Cerebellar nuclear complex (tissue), 1 donor: ENCODE measurements at places on chromosomes 16 and 17.

- no peak for DNase-seq
These were observed 31.5 kb downstream of the USP43 start for GRCh38 chr17:9676820-9677310.

DNA sequence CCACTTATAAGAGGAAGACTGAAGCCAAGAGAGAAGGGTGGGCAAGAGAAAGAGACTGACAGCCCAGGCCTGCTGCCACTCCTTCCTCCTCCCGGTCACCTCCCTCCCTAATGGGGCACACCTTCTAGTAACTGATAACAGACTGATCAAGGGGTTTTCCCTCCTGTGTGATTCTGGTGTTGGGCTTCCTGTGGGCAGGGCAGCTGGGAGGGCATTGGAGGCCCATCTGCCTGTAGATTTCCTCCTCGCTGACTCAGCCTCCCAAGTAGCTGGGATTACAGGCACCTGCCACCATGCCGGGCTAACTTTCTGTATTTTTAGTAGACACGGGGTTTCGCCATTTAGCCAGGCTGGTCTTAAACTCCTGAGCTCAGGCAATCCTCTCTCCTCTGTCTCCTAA, 16.2 kb downstream of the CA4 start:
- DNase-seq, result no peak

DNA sequence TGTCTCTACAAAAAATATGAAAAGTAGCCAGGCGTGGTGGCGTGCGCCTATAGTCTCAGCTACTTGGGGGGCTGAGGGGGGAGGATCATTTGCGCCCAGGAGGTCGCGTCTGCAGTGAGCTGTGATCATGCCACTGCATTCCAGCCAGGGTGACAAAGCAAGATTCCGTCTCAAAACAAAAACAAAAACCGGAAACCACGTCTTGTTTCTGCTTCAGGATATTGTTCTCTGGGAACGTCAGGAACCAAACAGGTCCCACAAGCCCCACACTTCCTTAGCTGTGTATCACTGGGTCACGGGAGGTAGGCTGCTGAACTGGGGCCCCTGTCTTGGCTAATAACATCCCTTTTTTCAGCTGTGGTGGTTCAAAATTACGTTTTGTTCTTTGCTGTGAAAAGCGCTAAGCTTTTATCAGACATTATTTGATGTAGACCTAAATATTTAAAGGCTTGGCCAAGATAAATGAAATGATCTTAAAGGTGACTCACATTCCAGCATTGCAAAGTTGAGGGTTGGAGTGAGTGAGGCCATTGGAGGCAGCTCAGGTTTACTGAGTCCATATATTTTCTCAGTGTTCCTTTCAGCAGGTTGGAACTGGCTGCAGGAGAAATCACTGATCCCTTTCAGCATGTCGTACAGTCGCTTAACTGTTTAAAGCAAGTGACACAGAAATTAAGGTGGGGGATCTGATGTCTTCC, 16.4 kb upstream of the SEC14L1 start:
- no peak for DNase-seq

DNA sequence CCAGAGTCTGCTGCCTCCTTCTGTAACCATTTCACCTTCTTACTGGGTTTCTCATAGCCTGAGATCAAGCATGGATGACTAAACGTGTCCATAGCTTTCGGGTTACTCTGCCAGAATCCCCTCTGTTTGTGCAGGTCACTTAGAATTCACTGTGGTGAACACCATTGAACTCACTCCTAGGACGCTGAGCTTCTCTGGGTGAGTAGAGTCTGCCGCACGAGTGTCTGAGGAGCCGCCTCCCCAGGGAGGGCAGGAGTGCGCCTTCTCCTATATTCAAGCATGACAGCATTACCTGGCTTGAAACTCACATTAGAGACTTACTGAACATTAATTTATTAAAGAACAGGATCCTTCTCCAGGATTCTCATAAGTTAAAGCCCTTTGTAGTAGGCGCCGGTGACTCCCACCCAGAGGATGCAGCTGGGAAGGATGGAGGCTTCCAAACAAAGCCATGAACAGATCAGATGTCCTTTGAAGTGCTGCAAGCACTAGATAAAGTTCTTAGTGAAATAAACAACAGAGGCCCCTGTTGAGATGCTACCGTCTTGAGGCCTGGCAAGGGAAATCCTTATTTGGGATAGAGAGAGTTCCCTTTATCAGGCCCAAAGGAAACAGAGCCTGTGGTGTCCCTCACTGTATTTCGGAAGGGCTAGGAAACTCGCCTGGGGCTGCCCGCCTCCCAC, 144.6 kb upstream of the PLCG2 start:
- no peak for DNase-seq

DNA sequence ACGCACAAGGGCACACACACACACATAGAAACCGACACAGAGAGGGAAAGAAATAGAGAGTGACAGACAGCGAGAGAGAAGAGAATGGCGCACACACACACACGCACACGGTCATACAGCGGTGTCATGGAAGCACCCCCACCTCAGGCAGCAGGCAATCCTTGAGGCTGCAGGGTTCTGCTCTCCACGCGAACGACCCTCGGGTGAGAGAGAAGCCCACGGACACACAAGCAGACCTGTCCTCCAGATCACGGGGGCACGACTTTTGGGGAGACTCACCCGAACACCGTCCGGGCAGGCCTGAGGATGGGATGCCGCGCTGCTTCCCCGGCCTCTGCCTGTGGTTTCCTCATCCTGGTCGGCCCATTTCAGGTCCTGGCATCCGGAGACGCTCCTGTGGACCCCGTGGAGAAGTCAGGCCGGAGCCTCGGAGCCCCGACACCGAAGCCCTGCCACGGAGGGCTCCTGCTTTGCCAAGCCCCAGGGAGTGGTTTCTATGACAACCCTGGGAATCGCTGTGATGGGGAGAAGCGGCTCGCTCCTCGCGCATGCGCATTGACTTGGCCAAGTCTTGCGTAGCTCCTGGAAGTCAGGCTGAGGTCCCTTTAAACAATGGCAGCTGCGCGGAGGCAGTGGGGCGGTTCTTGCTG, 118.2 kb upstream of the KCNJ18 start:
- peak; percentile 52 for DNase-seq

DNA sequence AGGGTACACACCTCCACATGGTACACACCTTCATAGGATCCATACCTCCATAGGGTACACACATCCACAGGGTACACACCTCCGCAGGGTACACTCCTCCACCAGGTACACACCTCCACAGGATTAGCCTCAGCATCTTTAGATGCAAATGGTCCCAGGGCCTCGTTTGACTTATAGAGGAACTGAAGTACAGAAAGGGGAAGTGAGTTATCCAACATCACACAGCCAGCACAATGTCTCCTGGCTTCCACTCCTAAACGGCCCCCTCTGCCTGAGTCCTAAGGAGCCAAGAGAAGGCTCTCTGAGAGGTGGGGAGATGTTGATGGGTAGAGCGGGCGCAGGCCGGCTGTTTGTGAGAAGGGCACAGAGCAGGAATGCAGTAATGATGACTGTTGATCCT, 12.0 kb downstream of the FOXN1 start:
- DNase-seq, result no peak

- no peak for DNase-seq
These were observed 3.0 kb upstream of the CPNE2 start for GRCh38 chr16:57089406-57089805.

GRCh38 chr16:73792199-73793020, 504.2 kb upstream of the PSMD7 start:
- DNase-seq, result no peak

DNA sequence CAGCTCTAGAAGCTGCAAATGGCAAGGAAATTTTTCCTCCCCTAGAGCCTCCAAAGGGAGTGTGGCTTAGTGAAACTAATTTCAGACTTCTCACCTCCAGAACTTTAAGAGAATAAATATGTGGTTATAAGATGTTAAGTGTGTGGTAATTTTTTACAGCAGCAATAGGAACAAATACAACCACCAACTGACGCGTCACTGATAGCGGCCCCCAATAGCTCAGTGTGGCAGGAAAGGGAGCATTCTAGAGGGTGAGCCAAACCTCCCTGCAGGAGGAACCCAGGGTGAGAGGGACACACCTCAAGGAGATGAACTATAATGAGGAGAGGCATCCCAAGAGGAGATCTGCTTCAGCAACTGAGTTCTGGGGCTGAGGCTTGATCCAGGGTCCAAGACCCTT, 4.0 kb downstream of the CCL4 start:
- DNase-seq, result no peak

DNA sequence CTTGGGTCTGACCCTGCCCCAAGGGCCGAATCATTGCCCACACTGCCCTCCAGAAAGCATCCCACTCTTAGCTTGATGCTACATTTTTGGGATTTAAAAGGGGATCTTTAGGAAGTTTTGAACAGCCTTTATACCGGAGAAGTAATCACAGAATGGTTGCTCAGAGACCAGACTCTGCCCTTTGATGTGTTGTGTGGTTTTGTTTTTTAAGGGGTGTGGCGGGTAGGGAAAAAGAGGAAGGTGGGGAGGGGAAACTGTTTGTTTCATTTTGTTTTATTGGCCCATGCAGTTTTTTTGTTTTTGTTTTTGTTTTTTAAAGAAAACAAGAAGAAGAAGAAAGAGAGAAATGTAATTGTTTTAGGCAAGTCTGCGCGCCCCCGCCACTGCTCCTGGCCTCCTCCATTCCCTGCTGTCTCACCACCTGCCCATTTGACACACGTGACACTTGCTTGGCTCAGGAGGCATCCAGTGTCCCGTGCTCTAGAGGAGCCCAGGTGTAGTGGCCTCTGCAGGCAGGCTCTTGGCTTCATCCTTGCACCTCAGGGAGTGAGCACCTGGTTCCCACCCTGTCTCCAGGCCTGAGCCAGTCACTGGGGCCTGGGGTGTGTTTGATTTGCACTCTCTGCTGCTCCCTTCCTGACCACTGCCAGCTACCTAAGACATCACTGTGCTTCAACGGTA, 35.7 kb downstream of the GNAO1 start:
- peak; percentile 88 for DNase-seq

- DNase-seq, result no peak
These were observed 4.0 kb downstream of the TAC4 start for GRCh38 chr17:49843774-49844350.

DNA sequence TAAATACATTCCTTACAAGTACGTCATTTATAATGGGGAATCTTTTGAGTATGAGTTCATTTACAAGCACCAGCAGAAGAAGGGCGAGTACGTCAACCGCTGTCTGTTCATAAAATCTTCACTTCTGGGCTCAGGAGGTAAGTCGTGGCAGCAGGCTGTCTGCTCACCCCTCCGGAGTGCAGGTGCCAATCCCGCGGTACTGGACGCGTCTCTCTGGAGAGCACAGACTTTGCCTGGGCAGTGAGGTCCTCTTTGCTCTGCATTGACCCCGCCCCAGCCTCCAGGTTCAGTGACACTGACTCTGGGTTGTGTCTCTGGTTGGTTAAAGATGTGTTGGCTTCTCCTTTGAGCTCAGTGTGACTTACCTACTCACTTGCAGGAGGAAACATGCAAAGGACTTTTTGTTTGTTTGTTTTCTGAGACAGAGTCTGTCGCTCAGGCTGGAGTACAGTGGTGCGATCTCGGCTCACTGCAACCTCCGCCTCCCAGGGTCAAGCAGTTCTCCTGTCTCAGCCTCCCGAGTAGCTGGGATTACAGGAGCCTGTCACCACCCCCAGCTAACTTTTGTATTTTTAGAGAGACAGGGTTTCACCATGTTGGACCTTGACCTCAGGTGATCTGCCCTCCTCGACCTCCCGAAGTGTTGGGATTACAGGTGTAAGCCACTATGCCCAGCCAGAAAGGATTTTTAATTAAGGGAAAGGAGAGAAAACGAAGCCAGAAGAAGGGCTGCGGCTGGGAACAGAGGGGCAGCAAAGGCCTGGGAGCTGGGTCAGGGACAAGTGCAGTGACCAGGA, 31.2 kb downstream of the RNF213 start:
- no peak for DNase-seq

DNA sequence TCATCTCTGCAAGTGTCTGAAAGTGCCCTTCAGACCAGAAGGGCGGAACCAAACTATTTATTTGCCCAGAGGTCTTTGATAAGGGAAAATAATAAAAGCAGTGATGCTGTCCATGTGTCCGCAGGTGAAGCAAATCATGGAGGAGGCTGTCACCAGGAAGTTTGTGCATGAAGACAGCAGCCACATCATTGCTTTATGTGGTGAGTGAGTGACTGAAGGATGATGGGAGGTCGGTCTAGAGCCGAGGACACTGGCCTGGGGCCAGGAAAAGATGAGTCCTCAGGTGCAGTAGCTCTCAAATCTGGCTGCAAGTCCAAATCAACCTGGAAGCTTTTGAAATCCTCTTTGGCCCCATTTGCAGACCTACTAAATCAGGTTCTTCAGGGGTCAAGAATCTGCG, 6.1 kb downstream of the SGSM2 start:
- no peak for DNase-seq

- no peak for DNase-seq
These were observed 10.6 kb upstream of the CCL5 start for GRCh38 chr17:35890774-35891155.

DNA sequence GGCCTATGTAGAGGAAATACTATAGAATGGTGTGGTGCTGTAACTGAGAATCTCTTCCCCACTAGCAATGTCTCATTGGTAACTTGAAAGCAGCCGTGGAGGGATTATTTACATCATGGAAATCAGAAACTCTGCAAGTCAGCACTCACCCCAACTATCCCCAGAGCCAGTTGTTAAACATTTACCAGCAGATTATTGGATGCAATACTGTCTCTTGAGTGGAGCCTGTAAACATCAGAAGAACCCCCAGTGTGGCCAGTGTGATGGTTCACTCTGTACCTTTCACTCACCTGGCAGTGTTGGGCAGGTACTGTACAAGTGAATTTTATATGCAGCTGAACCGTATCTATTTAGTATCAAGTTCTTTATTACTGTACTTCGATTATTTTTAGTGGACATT, 299.8 kb upstream of the SALL1 start:
- DNase-seq, result no peak

- no peak for DNase-seq
These were observed 219.6 kb upstream of the TNRC6C start for GRCh38 chr17:77738751-77739531.

- no peak for DNase-seq
These were observed 145.8 kb downstream of the CYLD start for GRCh38 chr16:50887500-50888298.

DNA sequence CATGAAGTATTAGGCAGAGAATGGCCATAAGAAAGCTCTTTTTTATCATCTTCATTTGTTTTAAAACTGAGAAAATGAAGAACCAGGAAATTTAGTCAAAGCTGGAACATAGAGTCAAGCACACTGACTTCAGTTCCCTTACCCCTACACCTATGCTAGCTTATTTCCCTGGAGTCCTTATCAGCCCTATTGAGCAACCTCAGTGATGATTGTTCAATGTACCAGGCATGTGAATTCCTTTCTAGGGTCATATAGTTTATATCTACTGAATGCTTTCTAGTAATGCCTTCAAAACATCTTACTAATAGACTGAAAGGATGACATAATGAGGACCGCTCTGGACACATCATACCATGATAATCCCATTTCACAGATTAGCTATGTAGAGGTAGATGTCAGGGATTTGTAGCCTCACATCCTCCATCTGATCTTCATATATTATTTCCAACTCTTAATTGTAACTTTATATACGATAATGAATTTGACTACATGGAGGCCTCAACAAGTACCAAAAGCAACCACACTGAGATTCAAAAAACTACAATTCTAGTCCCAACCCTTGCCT, 460.4 kb upstream of the DYNLRB2 start:
- no peak for DNase-seq
